ENCODE measurements at places on chromosomes 11 and 22.

DNA sequence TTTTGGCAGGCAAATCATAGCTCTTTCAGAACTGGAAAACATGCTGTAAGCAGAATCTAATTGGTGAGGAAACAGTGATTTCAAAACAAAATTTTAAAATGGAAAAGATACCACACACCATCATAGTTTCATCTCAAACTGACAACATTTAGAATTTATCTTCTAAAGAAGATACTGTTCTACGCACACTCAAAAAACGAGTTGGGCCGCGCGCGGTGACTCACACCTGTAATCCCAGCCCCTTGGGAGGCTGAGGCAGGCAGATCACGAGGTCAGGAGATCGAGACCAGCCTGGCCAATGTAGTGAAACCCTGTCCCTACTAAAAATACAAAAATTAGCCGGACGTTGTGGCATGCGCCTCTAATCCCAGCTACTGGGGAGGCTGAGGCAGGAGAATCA lies 44.2 kb upstream of the ADSL start:
- no peak for DNase-seq

- DNase-seq, result no peak
Observed at GRCh38 chr11:19805827-19806226, 93.2 kb downstream of the NAV2 start.

GRCh38 chr11:22668005-22668796 lies 1.8 kb downstream of the GAS2 start:
- DNase-seq, result no peak

DNA sequence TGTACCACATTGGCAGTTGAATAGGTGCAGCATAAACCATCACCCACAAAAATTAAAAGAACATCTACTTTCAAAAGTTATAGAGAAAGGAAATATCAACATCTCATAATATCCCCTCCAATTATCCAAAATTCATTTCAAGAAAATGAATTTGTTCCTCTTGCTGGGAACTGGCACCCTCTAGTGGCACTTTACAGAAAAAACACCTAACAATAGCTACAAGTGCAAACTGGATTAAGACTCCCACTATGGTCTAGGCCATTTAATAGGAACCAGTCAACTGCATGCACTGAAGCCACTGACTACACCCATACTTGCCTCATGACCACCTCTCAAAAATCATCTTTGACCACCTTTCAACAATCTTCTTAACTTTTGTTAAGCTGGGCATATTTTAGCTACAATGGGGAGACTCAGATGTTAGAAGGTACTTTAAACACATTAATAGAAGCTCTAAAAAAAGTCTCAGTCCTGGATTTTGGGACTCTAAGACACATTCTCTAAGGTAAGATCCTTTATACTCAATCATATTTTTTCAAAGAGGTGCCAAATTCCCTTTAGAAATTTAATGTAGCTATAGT lies 17.3 kb downstream of the TRAF6 start:
- no peak for DNase-seq

DNA sequence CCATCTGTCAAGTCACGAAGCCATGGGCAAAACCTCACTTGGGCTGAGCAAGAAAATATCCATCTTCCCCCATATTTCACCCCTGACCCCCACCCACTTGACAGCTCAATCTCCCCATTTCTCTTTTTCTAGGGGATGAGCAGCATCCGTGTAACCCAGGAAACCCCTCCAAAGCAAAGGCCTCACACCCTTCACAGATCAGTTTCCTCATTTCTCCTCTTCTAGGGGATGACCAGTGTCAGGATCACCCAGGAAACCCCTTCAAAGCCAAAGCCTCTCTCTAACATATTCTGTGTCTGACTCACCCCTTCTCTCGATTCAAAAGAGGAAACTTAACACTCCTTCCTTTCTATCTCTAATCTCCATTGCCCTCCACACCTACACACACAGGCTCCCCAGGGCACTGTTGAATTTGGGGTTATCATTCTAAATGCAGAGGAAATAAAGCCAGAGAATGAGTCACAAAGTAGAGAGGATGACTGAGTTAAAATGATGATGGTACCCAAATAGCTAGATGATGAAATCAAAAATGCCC lies 439.7 kb downstream of the BUD13 start:
- DNase-seq, result no peak

GRCh38 chr11:114102993-114103896 lies 43.7 kb downstream of the ZBTB16 start:
- DNase-seq, result no peak

GRCh38 chr11:117834068-117834810 lies 9.7 kb upstream of the FXYD2 start:
- no peak for DNase-seq

GRCh38 chr11:17571431-17572358 lies 24.6 kb downstream of the OTOG start:
- no peak for DNase-seq

All from NCI-H2107 (cell line).